ENCODE measurements at places on chromosomes 12 and 14.

DNA sequence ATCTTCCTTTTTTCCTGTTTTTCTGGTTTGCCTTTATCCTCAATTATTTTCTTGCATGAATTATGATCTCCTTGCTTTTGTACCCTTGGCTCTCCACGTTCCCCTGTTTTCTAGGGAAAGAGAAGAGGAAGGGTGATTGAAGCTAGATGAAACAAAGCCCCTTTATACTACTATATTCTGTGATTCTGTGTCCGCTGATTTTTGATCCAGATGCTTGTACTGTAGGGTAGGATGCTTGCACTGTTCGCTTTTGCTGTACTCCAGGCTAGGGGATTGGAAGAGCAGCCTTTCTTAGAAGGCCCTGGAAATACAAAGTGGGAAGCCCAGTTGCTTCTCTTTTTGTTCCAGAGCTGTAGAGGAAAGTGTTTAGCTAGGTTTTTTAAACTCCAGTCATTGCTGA, 35.1 kb upstream of the KLHDC2 start:
- DNase-seq = no peak

DNA sequence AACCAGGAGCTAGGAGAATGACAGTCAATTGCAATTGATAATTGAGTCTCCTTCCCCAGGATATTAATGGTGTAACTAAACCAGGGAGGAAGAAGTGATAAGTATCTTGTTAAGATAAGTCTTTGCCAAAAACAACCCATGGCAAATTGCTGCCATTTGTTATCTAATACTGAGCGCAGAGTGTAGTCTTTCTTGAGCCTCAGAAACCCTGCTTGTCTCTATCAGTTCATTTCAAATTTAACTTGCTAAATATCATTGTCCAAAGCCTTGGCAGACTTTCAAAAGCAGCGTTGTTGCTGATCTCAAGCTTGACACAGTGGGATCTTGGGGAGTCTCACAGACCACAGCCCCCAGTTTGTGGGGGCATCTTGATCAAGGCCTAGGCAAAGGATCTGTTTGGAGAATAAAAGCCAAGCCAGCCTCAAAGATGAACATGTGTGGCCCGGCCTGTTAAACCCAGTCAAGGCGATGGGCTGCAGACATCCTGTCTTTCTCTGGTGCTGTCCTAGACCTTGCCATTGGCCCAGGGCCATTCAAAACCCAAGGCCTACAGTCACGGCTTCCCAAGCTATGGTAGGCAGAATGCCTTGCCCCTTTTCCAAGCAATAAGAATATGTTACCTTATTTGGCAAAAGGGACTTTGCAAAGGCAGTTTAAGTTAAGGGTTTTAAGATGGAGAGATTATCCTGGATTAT, 164.2 kb downstream of the CHST11 start:
- no peak for DNase-seq

- no peak for DNase-seq
These were observed 5.0 kb upstream of the ADGRD1 start for GRCh38 chr12:130948751-130949150.

- DNase-seq = no peak
These were observed 1.1 kb downstream of the ATXN2 start for GRCh38 chr12:111597831-111598636.

DNA sequence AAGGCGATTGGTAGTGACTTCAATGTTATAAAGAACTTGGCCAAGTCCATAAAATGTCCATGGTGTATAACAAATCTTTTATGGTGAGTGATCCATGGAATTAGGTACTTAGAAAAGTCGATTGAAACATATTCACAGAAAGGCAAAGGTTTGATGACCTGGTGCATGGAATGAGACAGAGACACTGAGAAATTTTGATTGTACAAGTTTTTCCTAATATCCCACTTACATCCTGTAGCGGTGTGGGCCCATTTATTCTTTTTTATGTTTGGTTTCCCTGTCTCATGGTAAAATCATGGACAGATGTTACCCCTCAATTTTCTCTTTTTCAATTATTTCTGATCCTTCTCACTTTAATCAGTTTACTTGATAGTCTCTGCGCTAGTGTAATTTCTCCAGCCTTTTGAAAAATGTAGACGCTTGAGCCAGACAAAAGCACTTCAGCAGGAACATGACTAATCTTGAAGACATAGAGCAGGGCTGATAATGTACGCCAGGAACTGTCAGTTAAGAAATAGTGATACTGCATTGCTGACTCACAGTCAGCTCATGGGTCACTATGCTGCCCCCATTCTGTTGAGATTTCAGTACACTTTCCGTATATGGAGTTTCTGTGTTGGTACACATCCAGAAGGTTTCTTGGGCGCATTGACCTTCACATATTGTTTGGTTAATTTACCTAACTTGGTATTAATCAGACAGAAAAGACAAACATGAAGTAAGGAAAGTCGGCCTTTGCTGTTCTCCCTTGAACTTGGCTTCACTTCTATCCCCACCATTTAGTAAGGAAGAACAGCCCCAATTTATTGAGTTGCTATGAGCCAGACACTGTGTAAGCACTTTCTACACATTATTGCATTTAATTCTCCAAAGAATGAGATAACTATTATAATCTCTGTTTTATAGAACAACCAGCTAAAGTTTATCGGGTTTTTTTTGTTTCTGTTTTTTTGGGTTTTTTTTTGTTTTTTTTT, 841.7 kb downstream of the DIO2 start:
- no peak for DNase-seq

DNA sequence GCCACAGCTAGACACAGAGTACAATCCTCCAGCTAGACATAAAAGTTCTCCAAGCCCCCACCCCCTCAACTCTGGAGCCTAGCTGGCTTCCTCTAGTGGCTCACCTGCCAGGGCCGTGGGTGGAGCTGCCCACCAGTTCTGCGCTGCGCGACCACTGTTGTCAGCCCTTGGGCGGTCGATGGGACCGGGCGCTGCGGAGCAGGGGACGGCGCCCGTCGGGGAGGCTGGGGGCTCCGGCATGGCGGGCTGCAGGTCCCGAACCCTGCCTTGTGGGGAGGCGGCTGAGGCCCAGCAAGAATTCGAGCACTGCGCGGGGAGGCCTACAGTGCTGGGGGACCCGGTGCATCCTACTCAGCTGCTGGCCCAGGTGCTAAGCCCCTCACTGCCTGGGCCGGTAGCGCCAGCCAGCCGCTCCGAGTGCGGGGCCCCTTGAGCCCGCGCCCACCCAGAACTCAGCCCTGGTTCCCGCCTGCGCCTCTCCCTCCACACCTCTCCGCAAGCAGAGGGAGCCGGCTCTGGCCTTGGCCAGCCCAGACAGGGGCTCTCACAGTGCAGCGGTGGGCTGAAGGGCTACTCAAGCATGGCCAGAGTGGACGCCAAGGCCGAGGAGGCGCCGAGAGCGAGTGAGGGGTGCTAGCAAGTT, 51.0 kb downstream of the RTN1 start:
- no peak for DNase-seq

Data from stimulated activated CD4-positive, alpha-beta T cell treated with anti-CD3 and anti-CD28 coated beads, Interleukin-1b, Interleukin-23, amount 100 ng/mL, for 1 hour (primary cell).